ENCODE measurements at places on chromosomes 16 and 17.

DNA sequence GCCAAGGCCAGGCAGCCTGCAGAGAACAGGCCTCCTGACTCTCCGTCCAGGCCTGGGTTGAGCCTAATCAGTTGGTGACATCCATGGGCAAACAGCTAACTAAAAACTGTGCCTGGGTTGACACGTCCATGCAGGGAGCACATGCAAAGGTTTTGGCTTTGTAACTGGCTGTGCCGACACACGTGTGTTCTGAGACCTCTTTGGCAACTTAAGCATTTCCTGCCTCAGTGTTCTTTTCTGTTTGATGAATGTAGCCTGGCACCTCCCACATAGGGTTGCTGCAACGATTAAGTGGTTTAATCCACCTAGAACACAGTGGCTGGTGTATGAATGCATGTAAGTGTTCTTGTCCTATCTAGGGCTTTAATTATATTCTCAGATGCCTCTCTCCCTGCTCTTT, 3.2 kb downstream of the BCO1 start:
- no peak for DNase-seq

GRCh38 chr17:82110298-82110697, 12.3 kb upstream of the FASN start:
- no peak for DNase-seq

GRCh38 chr17:5823219-5823618, 238.9 kb upstream of the NLRP1 start:
- no peak for DNase-seq

- DNase-seq = no peak
Measured at GRCh38 chr17:71117466-71117865, 948.1 kb downstream of the KCNJ2 start.

- no peak for DNase-seq
Measured at GRCh38 chr16:71966932-71967331, 33.3 kb downstream of the PKD1L3 start.

DNA sequence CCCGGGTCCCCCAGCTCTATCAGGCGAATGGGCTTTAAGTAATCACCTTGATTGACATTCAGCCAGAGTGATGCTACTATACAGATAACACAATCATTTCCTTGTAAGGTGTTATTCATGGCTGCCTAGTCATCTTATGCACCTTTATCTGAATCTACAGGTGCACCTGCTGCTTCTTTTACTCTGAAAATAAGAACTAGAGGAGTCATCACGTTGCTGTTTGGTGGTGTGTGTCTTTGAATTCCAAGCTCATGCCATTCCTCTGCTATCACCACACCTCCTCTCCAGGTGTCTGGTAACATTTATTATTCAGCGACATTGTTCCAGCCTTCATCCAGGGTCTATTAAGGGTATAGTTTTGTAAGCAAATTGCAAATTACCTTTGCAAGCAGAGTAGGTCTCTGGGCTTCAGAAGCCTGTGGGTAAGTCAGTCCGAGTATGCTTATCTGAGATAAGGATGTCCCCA, 51.9 kb downstream of the NOS2 start:
- DNase-seq = no peak

- DNase-seq = no peak
Measured at GRCh38 chr17:21124086-21124485, 2.7 kb upstream of the DHRS7B start.

DNA sequence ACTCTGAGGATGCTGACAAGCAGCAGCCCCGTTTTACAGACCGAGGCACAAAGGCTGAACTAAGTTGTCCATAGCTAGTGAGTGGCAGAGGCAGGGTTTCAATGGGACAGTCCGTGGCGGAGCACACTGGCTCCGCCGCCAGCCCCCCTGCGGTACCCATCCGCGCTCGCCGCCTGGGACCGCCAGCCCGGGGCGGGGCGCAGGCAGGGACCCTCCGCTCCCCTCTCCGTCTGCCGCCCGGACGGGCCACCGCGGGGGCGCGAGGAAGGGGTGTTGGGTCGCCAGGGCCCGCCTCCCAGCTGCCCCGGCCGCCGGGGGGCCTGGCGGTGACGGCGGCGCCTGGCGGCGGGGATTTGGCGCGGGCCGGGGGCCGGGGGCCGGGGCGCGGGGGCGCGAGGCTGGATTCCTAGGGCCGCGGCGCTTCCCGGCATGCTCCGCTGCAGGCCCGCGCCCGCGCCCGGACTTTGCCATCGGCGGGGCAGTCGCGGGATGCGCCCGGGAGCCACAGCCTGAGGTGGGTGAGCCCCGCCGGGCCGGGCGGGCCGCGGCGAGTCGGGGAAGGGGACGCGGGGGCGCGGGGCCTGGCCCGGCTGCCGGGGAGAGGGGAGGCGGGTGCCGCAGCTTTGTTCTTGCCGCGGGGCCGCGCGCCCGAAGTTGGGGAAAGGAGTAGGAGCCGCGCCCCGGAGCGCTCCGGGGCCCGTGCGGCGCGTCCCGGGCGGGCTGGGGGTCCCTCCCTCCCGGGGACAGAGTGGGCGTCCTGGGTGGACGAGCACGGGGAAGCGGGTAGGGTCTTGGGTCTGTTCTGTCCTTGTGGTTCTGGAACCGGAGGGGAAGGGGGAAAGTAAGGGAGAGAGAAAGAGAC, at the start of gene TMEM98:
TSS of gene TMEM98 (plus strand) at position 430 of the 862 bp plus-strand sequence. CDS start 3,376 bp downstream, outside the sequence.
- DNase-seq = no peak

DNA sequence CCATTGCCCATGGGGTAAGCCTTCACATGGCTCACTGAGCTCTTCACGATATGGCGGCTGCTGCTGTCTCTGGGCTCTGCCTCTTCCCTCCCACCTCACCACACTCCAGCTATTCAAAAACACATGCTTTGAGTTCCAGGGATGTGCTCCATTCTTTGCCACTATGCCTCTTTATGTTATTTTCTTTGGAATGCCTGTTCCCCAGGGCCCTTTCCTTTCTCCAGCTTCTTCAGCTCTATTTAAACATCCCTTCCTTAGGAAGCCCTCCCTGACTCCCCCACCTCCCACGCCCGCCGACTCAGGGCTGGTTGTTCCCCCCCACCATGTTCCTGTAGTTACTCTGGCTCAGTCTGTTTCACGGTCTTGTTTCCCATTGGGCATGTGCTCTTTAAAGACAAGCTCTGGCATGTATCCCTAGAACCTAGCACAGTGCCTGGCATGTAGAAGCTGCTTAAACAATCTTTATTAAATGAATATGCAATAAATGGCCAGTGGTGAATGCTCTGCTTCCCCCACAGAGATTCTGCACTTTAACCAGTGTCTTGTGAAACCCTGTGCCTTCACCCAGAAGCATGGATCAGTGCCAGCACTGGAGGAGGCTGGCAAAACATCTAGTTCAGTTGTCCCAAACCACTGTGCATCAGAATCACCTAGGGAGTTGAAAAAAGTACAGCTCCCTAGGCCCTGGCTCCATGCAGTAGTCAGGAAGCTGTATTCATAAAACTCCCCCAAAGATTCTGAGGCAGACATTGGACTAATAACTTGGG, 6.9 kb downstream of the MYCBPAP start:
- no peak for DNase-seq

GRCh38 chr16:89308391-89309333, 91.2 kb downstream of the ZNF778 start:
- DNase-seq = no peak

- no peak for DNase-seq
Measured at GRCh38 chr17:33962857-33963655, 292.0 kb upstream of the CCL2 start.

DNA sequence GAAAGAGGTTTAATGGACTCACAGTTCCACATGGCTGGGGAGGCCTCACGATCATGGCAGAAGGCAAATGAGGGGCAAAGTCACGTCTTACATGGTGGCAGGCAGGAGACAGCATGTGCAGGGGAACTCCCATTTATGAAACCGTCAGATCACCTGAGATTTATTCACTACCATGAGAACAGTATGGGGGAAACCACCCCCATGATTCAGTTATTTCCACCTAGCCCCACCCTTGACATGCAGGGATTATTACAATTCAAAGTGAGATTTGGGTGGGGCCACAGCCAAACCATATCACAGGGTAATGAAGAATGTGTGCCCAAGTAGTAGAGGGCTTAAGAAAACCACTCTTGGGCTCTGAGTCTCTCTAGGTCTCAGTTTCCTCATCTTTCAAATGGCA, 85.1 kb downstream of the PRKCB start:
- no peak for DNase-seq

DNA sequence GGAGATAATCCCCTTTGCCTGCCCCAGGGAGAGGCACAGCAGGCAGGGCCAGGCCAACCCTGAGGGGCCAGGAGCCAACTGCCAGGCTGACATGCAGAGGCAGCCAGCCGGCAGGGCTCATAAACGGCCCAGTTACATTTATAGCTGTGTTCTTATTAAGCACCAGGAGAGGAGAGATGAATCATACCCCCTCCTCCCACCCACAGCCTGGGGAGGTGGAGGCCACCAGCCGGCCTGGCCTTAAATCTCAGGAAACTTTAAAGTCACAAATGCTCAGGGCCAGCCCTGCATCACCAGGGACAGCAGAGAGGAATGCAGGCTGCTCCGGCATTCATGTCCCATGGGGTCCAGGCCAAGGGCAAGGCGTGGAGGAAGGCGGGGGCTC, 177.2 kb downstream of the TMEM132E start:
- DNase-seq = no peak

GRCh38 chr16:1781758-1782407, 488 bp downstream of the SPSB3 start:
- DNase-seq = no peak

DNA sequence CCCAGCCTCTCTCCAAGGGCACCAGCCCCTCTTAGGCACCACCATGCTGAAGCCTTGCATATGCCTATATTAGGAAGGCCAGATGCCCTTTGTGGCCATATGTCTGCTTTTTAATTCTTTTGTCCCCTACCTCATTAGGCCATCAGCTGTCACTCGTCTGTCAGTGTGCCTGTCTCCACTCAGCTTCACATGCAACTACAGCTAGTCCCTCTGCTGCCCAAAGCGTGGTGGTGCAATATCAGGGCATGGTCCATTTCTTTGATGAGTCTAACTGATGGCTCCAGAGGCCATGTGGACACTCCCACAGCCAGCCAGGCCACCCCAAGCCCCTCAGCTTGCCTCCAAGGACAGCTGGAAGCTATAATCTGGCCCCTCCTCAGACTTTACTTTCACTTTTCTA, 36.3 kb downstream of the MYO18A start:
- no peak for DNase-seq

- no peak for DNase-seq
Measured at GRCh38 chr16:79632289-79632688, 31.8 kb upstream of the MAF start.

DNA sequence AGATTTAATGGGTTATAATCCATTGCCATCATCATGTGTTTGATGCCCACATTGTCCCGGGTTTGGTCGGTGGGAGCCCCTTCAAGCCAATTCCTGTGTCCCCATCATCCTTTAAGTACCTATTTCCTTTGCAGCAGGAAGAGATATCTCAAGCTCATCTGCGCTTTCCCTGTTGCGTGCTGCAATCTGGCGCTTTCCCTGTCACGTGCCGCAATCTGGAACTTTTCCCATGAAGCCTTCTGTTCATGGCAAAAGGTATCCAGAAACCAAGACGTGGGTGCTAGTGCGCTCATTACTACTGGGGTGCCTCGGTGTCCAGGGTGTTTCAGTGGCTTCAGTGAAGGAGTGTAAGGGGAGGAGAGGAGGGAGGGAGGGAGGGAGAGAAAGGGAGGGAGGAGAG, 174.6 kb upstream of the ZNF469 start:
- DNase-seq = no peak

GRCh38 chr16:2913603-2914002, 1.9 kb downstream of the FLYWCH1 start:
- DNase-seq = no peak

DNA sequence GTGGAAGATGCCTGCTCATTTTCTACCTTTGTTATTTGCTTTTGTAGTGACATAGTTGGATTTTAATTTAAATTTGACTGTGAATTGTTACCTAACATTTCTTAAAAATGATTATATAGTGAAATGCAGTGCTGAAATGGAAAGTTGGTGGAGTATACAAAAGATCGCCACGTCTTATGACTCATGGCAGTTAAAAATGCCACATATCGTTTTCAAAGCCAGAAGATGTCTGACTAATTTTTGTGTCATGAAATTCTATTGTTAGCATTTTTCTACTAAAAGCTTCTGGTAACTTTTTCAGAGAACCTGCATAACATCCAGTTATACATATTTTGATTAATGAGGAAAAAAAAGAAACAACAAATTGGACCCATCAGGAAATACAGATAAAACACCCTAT, 20.6 kb downstream of the MAP2K4 start:
- DNase-seq = no peak

GRCh38 chr16:3536851-3537250, 36.0 kb downstream of the CLUAP1 start:
- no peak for DNase-seq

- DNase-seq = no peak
Measured at GRCh38 chr16:239948-240277, 5.3 kb downstream of the FAM234A start.

GRCh38 chr16:86978445-86979030, 338.7 kb downstream of the C16orf95 start:
- no peak for DNase-seq

- DNase-seq = no peak
Measured at GRCh38 chr16:3171855-3172593, 16.0 kb upstream of the OR1F1 start.

DNA sequence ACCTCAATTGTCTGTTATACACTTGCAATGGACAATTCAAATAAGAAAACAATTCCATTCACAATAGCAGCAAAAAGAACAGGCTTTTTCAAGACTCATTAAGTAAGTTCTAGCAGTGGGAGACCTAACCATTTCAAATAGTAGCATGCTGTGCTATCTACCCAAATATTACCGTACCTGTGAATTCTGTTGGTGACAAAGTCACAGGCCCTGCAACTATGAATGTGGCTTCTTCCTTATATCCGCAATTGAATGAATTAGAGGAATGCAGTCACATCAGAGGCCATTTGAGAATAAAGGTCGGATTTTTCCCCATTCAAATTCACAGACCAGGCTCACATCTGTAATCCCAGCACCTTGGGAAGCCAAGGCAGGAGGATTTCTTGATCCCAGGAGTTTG, 800 bp upstream of the NME4 start:
- no peak for DNase-seq

GRCh38 chr17:73052923-73053322, 39.6 kb downstream of the SLC39A11 start:
- DNase-seq = no peak

DNA sequence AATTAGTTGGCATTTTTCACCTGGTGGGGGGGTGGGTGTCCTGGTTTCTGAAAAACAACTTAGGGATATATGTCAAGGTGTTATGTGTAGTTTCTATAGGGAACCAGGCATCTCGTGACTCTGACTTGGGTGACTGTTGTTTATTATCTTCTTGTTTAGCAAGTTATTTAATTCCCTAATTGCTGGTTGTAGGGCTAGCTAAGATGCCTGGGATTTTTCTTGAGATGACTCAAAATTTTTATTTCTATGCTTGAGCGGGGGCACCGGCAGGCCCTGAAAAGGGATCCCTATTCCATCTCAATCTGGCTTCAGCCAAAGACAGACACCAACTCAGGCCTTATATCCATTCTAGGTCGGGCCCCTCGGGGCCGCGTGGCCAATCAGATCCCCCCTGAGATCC, 3.2 kb downstream of the DPH1 start:
- DNase-seq = no peak

GRCh38 chr17:2710803-2711607, 559 bp downstream of the CLUH start:
- DNase-seq = no peak

GRCh38 chr16:25593260-25593659, 98.5 kb upstream of the HS3ST4 start:
- no peak for DNase-seq
